Vagina (tissue), 2 donors: ENCODE measurements at places on chromosomes 13 and 19.

DNA sequence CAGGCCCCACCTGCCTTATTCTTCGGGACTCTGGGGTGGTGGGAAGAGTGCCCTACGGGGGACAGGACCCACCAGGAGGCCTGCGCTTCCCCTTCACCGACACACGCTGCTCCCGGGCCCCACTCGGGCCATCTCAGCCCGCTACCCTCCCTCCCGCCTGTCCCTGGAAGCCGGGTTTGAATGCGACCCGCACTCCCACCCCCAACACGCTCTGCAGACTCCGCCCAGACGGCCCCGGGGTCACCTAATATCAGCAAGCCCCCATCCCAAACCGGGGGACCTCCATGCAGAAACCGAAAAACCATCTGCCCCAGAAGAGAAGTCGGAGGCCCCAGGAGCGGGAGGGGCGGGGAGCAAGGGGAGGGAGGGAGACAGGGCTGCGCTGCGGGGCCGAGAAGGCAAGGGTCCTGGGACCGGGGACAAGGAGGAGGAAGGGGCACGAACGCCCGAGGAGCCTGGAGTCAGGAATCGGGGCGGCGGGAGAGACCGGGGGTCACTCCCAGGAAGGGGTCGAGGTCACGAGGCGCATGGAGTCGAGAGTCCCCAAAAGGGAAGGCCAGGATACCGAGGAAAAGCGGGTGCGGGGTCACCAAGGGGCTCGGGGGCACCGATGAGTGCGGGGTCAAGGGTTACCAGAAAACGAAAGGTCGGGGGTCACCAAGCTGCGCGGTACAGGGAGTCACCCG, 766 bp downstream of the SBNO2 start:
- no peak for DNase-seq

DNA sequence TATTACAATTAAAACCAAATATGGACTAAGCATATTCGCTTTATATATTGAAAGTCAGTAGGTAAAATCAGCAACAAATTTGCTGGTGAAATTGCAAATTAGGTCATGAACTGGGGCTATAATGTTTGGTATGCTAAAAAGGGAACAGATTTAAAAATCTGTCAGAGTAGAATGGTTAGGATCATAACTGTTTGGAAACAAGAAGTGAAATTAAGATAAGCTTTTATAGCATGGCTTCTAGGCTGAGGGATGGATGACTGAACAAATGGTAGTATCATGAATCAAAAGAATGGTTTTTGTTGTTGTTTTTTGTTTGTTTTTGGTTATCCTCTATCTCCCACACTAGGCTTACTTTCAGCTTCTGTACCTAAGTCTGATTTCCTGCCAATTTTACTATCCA, 1090.4 kb downstream of the PCDH9 start:
- no peak for DNase-seq

GRCh38 chr19:57165846-57166245, 1.4 kb downstream of the DUXA start:
- no peak for DNase-seq

DNA sequence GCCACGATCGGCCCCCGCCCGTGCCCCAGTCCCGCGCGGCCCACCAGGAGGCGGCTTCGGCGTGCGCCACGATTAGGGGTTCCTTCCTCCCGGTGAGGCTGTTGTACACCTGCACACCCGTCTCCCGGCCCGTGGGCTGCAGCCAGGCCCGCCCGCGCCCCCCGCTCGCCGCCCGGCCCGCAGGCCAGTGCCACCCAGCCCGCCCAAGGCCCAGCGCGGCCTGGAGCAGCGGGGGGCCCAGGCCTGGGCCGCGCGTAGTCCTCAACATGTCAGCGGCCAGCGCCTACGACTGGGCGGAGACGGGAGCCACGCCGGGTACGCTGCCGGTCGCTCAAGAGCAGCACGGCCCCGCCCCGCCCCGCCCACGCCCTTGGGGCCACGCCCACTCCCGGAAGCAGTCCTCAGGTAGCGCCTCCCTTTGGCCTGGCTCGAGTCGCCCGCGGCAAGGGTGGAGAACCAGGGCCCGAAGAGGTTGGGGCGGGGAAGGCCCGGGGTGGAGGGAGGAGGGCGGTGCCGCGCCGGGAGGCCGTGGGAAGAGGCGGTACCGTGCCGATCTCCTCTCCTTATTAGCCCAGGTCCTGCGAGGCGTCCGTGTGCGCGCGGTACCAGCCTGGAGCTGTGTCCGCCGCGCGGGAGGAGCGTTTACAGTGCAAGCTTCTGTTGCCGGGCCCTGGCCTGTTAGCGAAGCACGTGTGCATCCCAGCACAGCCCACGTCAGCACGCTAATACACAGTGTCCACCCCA, at the start of gene CARS2:
Gene CARS2 (minus strand): TSS at position 291 of the 744 bp plus-strand sequence. CDS start 23 bp downstream, at position 268.
- no peak for DNase-seq

DNA sequence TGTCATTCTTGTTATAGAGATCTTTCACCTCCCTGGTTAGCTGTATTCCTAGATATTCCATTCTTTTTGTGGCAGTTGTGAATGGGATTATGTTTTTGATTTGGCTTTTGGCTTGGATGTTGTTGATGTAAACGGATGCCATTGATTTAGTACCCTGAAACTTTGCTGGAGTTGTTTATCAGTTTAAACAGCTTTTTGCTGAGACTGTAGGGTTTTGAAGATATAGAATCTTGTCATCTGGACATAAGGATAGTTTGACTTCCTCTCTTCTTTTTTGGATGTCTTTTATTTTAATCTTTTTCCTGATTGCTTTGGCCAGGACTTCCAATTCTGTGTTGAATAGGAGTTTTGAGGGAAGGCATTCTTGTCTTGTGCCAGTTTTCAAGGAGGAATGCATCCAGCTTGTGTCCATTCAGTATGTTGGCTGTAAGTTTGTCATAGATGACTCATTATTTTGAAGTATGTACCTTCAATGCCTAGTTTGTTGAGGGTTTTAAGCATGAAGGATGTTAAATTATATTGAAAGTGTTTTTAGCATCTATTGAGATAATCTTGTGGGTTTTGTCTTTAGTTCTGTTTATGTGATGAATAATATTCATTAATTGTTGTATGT, 16.8 kb downstream of the ZNF431 start:
- no peak for DNase-seq

DNA sequence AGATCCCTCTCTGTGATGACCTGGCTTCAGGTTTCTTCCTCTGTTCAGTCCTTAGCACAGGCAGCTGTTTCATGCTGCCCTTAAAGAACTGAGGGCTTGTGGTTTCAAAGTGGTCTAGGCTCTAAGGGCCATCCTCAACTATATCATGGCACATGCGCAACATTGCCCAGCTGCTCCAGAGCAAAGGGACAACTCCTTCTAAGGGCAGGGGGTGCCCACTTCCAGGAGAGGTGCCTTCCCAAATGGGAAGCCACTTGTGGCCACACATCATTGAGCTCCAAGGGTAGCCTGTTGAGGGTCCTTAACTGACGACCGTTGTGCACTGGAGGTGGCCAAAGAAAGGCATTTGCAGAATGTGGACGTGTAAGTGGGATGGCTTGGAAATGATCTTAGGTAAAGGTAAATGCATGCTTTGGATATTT, 7.3 kb downstream of the GPR183 start:
- no peak for DNase-seq

DNA sequence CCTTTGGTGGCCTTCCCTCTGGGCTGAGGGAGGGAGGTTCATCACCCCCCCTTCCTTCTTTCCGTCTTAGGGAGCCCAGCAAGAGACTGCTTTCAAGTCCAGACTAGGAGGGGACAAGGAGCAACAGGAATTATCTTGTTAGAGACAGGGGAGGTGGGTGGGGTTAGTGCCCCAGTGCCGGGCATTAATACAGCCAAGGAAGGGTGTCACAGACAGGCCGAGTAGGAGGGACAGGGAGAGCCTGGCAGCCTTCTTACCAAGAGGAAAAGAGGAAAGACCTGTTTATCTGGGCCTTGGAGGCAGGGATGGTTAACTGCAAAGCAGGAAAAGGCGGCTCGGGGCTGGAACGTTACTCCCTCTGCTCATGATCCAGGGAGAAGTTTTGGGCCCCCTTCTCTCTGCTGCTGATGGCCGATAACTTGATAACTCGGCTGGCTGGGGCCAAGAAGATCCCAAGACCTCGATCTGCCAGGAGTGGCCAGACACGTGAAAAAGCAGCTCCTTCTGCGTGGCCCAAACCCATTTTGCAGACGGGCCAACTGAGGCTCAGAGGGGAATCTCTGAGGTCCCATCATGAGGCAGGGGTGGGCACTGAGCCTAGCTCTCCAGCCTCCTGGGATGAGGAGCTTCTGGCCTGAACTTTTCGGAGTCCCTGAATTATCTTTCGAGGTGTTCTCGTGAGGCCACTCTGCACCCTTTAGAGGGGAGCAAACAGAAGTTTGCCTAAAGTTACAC, 79.3 kb downstream of the PTPRS start:
- DNase-seq = no peak

- DNase-seq = no peak
Observed at GRCh38 chr19:55368701-55369563, 1.3 kb downstream of the IL11 start.

GRCh38 chr13:39281539-39282150, 243.4 kb downstream of the NHLRC3 start:
- no peak for DNase-seq

DNA sequence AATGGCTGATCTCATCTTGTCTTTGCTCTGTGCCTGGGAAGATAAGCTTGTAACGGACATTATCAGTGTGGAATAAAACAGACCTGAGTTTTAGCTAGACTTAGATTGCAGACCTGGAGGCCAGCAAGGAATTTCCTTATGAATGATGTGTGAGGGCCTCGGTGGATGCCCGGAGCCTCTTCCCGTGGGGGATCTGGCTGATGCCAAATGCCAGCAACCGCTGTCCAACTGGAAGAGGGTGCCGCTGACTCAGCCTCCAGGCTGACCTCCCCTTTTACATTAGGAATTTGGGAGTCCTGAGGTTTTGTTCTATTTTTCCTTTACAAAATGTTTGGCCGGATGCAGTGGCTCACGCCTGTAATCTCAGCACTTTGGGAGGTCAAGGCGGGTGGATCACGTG, 19.6 kb upstream of the LILRA2 start:
- DNase-seq = no peak

- DNase-seq = no peak
Observed at GRCh38 chr13:74206061-74206561, 71.9 kb upstream of the KLF12 start.

DNA sequence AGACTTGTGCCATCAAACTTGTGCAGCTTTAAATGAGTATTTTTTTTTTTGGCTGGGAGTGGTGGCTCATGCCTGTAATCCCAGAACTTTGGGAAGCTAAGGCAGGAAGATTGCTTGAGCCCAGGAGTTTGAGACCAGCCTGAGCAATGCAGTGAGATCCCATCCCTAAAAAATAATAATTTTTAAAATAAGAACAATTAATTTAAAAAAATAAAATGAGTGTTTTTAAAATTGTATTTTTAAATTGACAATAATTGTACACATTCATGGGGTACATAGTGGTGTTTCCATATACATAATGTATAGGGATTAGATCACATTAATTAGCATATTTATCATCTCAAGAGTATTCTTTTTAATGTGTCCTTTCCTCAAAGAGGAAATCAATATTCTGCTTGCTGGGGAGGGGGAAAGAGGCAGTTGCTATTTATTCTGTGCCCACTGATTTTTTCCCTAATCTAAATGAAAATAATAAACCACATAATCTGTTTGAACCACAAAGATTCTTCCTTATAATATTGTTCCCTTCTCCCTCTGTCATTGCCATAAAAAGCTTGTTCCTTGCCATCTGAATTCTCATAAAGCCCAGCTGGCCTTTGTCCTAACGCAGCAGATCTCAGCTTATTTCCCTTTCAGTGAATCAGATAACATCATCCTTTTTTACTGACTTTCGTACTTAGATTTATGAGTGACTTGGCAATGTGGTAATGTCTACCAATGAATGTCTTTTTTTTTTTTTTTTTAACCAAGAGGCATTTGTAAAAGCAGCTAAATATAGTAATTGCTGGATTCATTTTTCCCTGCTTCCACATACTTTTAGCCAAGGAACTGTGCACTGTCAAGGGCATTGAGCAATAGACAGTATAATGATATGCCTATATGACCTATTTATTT, 81.8 kb upstream of the RUBCNL start:
- DNase-seq = no peak

- no peak for DNase-seq
Observed at GRCh38 chr19:737591-738093, 13.3 kb upstream of the MISP start.

GRCh38 chr19:35844482-35845214, 7.7 kb downstream of the NPHS1 start:
- no peak for DNase-seq

- peak; percentile 85 for DNase-seq
Observed at GRCh38 chr19:58545286-58546018, 1.6 kb downstream of the TRIM28 start.

GRCh38 chr13:43992211-43992610, 112.5 kb downstream of the LACC1 start:
- DNase-seq = no peak

GRCh38 chr13:31088826-31089420, 72.8 kb downstream of the HSPH1 start:
- no peak for DNase-seq

DNA sequence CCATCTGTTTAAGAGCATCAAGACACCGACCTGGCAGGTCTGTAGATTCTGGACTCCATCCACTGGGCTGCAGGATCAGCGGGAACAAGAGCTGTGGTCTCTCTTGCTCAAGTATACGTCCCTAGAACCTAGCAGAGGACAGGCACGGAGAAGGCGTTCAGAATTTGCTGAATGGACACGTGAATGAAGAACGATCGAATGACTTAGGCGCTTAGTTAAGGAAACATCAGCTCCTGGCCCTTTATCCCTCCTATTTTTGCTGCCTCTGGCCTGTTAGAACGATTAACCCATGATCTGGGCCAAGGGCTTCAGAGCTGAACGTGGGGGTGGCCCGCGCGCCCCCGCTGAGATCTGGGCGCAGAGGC, 953 bp downstream of the DZIP1 start:
- DNase-seq = no peak

- no peak for DNase-seq
Observed at GRCh38 chr13:83295686-83296085, 586.6 kb downstream of the SLITRK1 start.

- DNase-seq = no peak
Observed at GRCh38 chr13:35157143-35157755, 215.2 kb downstream of the NBEA start.

GRCh38 chr19:33301900-33302174, 497 bp downstream of the CEBPA start:
- DNase-seq = no peak

DNA sequence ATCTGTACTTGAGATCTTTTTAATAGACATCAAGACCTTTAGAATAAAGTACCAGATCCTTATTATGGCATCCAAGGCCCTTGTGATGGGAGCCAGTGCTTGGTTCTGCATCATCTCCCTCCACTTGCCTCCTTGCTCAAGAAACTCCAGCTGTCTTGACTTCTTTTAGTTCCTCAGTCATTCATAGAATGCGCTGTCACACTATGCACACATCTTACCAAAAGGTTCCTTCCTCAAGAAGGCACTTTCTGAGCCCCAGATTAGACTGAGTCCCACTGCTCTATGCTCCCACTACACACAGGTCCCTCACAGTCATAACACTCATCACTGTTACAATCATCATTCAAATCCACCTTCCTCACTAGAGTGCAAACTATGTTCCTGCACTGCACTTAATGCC, 57.8 kb upstream of the ITM2B start:
- no peak for DNase-seq

- DNase-seq = no peak
Observed at GRCh38 chr19:13952931-13953531, 722 bp downstream of the DCAF15 start.

GRCh38 chr13:109271061-109271460, 515.3 kb downstream of the IRS2 start:
- DNase-seq = no peak
